Sigmoid colon (tissue), 7 donors: ENCODE measurements at places on chromosomes 11 and 22.

DNA sequence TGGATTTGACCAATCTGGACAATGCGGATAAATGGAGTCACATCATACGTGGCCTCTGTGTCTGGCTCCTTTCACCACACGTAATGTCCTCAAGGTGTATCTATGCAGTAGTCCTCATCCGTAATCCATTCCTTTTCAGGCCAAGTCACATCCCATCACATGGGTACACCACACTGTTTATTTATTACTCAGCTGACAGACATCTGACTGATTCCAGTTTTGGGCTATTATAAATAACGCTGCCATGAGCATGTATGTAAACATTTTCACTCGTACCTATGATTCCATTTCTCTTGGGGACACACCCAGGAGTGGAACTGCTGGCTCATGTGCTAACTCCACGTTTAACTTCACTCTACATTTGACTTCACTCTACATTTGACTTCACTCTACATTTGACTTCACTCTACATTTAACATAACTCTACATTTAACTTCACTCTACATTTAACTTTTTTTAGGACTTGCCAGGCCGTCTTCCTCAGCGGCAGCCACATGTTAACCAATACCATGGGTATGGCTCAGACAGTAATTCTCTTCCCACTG lies 52.1 kb downstream of the SHANK2 start:
- DNase-seq, result no peak

DNA sequence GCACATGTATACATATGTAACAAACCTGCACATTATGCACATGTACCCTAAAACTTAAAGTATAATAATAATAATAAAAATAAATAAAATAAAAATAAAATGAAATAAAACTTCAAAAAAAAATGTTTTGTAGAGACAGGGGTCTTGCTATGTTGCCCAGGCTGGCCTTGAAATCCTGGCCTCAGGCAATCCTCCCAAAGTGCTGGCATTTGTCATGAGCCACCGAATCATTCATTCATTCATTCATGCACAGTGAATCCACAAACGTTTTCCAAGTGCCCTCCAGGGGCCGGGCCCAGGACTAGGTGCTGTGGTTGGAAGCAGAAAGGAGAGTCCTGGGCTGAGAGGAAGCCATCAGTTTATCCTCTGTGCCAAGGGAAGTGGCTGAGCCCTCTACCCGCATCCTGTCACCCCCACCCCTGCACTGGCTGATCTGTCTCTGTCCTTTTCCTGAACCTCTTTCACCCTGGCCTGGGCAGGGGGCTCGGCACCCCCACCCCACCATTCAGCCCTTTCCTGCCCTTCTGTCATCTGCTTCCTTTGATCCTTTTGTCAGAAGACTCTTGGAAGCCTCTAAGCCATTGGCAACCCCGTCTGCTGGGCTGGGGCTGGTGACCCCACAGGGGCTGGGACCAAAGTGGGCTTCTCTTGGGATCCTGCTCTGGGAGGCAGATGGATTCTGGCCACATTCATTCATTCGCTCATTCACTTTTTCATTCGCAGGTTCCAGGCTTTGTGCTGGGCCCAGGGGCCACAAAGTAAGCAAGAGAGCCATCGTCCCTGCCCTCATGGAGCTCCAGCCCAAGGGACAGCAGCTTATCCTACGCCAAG lies 84.3 kb downstream of the IGLL1 start:
- no peak for DNase-seq

DNA sequence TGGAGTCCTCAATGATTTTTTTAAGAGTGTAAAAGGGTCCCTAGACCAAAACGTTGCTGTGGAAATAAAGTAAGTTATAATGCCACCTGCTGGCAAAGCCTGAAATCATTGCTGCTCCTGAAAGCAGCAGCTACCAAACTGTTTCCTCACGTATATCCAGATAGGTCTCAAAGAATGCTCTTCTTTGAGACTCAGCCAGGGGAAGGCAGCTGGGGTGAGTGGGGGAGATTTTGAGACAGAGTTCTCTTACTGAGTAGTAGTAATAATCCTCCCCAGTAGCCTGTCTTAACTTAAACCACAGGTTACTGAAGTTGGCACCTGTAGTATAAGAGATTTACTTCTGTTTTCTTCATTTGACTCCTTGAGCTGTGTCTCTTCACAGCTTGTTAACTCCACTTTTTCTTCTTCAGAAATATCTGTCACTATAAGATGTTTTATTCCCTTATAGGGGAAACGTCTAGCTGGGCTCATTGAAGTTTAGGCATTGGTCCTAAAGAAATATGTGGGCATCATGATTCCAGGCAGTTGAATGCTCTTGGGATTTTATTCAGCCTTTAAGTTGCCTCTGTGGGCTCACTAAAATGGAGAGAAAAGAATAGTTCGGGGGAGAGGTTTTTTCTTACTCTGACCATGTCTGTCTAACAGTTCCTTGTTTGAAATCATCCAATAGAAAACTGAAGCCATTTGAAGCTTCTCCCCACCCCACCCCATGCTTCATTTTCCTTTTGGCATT lies 77.9 kb downstream of the BTBD10 start:
- no peak for DNase-seq

DNA sequence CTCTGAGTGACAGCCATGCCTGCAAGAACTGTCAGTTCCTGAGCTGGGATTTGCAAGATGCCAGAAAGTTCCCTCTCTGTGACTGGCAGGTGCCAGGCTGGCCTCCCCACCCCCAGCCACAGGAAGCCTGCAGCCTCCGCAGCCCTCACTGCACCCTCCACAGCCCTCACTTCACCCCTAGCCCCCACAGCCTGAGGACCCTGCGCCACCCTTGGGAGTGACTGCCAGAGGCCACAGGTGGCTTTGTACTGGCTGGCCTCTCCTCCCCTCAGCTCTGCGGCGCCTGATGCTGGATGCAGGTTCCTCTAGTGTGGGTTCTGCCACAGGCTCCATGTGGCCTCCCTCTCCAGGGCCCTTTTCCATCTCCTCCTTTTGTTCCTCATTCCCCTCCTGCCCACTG lies 28.7 kb downstream of the MPPED1 start:
- DNase-seq, result no peak

DNA sequence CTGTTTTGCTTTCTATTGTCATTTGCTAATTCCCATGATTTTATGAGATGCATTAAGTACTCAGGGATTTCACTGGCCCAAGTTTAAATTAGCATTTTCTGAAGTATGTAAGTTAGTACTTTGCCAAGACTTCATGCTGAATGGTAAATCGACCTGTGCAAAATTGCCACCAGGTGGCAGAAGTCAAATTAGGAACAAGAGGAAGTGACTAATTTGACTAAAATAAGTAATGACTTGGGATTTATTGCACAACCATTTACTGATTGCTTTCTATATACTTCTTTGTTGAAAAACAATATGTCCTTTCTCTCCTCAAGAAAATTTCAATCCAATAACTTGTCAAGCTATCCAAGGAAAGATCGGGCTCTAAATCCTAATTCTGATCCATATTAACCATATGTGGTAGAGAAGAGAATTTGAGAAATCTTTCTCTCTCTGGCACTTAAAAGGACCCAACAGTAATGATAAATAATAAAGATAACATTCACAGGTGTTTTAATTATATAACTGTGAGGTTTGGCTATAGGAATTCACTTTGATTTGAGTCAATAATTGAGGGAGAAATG lies 253.7 kb upstream of the CHORDC1 start:
- no peak for DNase-seq

- DNase-seq, result peak; percentile 68
Measured at GRCh38 chr11:36635066-36635862, 37.2 kb upstream of the RAG2 start.

DNA sequence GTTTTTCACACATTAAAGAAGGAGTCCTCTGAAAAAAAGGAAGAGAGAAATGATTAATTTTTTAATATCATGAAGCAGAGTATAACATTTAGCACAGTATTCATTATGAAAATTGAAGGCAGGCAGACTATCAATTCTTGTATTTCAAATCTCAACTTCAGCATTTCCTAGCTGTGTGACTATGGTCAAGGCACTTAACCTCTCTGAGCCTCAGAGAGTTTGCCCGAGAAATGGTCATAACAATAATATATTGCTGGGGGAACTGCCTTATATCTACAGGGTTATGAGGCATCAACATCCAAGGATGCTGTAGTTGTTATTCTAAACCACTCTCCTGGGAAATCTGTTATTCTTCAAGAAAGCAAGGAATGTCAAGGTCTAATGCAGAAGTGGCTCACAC lies 1.1 kb downstream of the MS4A18 start:
- DNase-seq, result no peak
